Stimulated activated CD8-positive, alpha-beta memory T cell treated with anti-CD3 and anti-CD28 coated beads, Interleukin-15, amount 100 ng/mL, for 1 hour (primary cell): ENCODE measurements at places on chromosomes 5 and 9.

DNA sequence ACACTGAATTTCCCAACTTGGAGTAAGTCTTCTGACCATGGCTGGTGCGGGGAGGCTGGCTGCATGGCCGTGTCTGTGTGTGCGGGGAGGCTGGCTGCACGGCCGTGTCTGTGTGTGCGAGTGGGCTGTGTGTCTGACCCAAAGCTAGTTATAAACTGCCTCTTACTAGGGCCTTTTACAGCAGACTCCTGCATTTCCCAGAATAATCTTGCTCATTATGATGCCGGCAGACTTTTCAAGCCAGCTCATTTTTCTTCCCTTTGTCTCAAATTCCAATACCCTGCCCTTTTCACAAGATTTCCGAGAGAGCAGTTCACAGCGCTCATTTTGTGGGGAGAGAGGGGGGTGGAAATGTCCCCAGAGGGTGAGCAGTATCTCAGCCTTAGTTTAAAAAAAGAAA is 470.7 kb upstream of the BRINP1 start:
- DNase-seq = no peak

GRCh38 chr5:80369521-80369920 is 38.3 kb upstream of the ZFYVE16 start:
- no peak for DNase-seq

DNA sequence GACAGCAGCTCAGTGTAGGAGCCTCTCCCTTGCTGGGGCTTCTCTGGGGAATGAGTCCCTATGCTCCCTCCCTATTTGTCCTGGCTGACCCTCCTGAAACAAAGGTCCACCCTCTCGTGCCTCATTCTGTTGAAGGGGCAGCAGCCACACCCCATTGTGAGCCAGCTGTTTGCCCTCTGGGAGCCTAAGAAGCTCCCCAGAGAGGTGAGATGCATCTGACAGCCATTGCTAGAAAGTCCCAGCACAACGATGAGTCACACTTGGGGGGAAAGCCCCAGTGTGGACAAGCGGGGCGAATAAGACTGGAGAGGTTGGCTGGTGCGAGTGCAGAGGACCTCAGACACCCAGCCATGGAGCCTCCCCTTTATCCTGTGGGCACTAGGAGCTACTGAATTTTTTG is 101.4 kb downstream of the PPARGC1B start:
- no peak for DNase-seq

- no peak for DNase-seq
Measured at GRCh38 chr9:123268199-123268464, 254 bp downstream of the STRBP start.

- no peak for DNase-seq
Measured at GRCh38 chr9:16543686-16544085, 326.8 kb downstream of the BNC2 start.

DNA sequence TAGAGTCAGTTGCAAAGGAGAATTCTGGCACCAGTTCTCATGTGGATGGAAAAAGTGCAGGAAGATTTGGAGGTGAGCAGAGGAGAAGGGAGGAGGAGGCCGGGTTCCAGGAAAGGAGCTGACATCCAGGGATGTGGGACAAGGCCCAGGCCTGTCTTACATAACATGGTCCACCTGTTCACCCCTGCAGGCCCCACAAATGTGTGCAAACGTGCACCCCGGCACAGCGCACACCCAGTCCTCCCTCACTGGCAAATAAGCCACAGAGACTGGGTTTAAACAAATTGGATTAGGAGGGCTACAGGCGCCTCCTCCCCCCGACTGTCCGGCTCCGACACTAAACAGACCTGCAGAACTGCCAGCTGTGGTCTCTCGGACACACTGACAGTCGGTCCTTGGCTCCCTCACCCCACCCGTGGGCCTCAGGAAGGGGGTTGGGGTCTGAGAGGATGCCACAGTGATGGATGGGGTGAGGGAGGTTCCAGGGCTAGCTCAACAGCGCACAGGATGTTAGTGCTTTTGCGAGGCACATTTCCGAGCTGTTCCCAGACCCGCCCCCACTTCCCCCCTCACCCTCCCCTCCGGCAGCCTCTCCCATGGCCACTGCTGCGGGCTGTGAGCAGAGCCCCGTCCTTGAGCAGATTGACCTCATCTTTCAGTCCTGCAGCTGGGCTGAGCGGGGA is 43.4 kb upstream of the IL17B start:
- DNase-seq = no peak

GRCh38 chr9:107106416-107106815 is 176.7 kb upstream of the RAD23B start:
- DNase-seq = no peak
